ENCODE measurements at places on chromosomes 3 and 15.

DNA sequence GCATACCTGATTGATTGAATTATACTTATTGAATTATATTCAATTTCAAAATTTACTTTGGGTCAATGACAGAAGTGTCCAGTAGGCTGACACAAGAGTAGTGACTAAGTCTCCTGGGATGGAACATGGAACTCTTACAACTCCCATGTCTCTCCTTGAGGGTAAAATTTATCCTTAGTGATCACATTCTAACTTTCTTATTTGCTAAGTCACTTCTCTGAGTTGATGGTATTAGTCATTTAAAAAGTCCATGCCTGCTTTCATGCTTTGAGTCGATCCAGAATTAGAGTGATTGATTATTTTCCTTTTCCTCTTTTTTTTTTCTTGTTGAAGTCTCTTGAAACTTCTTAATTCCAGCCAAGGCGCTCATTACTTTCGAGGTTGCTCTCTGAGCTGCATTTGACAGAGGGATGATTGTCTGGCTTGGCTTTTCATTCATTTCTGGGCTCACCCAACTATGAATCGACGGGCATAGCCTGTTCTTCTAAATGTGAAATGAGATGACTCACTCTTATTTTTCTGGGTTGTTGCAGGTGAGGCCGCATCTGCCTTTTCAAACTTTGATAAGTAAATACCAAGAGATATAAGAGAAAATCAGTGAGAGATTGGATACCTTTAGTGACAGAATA lies 34.9 kb downstream of the LRRC3B start:
- no peak for DNase-seq

DNA sequence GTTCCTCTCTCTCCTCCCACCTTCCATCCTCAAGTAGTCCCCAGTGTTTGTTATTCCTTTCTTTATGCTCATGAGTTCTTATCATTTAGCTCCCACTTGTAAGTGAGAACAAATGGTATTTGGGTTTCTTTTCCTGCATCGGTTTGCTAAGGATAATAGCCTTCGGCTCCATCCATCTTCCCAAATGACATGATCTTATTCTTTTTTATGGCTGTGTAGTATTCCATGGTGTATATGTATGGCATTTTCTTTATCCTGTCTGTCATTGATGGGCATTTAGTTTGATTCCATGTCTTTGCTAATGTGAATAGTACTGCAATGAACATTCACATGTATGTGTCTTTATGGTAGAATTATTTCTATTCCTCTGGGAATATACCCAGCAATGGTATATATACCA lies 62.4 kb upstream of the CFAP161 start:
- no peak for DNase-seq

GRCh38 chr3:147744967-147745366 lies 335.8 kb downstream of the ZIC1 start:
- DNase-seq, result no peak

- DNase-seq, result no peak
These were observed 21.0 kb downstream of the PDZRN3 start for GRCh38 chr3:73603762-73604171.

DNA sequence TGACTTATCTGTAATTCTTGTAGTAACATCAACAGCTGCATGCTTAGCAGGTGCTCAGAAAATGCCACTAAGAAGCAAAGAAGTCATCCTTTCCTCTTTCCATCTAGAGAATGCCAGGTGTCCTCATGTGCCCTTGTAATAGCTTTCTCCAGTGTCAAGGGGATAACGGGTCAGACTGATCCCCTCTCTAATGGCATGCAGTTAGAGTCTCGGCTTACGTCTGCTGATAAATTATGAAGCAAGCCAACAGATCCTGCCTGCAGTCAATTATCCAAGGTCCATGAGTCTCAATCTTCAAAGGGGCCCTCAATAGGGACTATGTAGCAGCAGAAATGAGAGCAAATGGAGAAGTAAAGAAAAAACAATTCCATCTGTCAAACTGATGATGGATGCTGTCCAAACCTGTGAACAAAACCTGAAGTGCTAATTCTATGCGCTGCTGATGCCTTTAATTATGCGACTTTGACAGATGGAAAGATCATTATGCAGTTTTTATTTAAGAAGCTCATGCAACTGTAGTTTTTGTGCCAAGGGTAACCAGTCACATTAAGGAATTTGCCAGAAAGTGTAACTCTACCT lies 162.8 kb upstream of the PEX5L start:
- no peak for DNase-seq

DNA sequence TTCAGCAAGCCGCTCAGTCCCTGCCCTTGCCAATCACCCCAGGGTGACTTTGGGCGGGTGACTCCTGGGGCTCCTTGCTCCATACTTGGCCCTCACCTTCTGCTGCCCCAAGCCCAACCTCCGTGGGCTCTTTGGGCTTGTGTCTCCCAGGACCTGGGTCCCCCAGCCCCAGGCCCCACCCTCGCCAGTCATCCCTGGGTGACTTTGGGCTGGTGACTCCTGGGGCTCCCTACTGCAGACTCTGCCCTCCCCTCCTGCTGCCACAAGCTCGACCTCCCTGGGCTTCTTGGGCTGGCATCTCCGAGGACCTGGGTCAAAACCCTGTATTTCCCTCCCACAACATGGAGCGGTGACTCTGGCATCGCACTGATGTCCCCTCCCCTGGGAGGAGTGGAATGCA lies 151.5 kb downstream of the GOLGA6L4 start:
- DNase-seq, result no peak

Data from NCI-H1417 (cell line).